NCI-H2081 (cell line): ENCODE measurements at places on chromosomes 6 and 20.

- DNase-seq = no peak
These were observed 560.4 kb upstream of the SYNCRIP start for GRCh38 chr6:86203044-86203443.

DNA sequence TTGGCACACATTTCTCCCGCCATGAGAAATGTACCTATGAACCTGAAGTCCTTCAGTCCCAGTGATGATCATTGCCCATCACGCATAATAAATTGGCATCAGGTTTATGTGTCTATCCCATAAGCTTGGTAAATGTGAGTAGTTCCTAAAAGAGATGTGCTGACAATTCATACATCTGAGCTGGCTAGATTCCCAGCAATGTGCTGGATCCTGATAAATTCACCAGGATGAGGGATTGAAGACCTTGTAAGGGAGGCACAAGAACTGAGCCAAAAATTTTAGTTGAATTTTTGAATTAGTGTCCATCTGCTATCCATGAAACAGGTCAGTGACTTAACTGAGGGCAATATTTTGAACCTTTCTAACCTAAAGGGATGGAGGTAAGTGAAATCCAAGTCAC lies 267.9 kb upstream of the CITED2 start:
- DNase-seq = no peak

- no peak for DNase-seq
These were observed 668.9 kb upstream of the CITED2 start for GRCh38 chr6:140043357-140043756.

- no peak for DNase-seq
These were observed 12.4 kb downstream of the KATNA1 start for GRCh38 chr6:149636124-149636523.

DNA sequence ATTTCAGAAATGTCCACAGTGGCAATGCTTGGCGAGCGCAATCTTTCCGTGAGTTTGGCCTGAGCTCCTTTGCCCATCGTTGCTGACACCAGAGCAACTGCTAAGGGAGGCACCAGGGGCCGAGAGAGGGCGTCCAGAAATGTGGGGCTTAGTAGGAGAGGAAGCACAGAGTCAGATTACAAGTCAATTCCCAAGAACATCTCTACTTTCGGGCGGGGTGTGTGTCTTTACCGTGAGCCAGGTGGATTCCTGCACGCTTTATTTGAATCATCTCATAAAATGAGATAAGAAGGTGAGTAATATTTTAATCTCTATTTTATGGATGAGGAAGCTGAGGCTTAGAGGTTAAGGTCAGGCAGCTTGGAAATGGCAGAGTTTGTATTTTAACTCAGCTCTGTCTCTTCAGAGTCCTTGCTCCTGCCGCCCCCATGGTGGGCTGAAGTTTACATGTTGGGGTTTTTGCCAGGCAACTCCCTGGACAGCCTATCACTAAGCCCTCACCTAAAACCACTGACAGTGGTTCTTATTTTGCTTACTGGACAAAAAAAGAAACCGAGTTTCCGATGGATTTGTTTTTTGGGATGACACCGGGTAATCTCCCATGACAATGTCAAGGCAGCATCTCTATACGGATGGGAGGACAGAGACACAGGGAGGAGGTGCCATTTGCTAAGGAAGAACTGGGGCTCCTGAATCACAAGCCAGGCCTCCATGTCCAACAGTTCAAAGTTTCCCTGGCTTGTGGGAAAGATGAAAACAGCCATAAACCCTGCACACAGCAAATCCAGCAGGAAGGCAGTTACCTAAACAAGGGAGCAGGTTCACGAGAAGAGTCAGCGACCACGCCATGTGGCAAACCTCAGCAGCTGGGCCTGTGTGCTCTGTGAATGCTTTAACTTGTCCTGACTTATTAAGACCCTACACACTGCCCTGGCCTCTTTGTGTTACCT lies 112.6 kb upstream of the SLC24A3 start:
- DNase-seq = no peak

DNA sequence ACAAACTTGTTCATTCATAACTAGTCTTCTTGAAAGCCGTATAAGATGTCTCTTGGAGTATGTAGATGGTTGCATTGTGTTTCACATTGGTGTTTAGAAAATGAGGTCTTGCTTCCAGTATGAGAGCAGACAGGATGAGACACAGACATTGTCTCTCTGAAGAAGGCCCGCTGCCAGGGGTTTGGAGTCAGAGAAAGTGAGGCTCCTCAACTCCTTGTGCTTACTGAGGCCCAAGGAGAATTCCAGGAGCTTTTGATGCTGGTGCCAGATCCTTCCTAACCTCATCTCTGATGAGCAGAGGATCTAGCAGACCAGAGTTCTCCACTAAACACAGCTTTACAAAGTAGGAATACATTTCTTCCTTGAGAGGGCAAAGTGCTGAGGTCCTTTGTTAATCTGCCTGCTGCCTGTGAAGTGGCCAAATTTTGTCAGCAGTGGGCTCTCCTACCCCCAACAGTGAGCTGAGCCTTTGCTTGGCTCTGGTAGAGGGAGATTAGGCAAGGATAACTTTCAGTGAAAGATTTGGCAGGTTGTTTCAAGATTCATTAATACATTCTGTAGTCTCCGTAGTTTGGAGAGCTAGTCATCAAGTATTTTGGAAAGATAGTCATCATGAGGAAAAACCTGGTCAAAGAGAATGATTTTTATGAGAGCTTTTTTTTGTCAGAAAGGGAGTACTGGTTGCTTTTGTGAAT lies 9.7 kb downstream of the MAPRE1 start:
- DNase-seq = no peak

- no peak for DNase-seq
These were observed 161.6 kb upstream of the MARCKS start for GRCh38 chr6:113695516-113695915.

DNA sequence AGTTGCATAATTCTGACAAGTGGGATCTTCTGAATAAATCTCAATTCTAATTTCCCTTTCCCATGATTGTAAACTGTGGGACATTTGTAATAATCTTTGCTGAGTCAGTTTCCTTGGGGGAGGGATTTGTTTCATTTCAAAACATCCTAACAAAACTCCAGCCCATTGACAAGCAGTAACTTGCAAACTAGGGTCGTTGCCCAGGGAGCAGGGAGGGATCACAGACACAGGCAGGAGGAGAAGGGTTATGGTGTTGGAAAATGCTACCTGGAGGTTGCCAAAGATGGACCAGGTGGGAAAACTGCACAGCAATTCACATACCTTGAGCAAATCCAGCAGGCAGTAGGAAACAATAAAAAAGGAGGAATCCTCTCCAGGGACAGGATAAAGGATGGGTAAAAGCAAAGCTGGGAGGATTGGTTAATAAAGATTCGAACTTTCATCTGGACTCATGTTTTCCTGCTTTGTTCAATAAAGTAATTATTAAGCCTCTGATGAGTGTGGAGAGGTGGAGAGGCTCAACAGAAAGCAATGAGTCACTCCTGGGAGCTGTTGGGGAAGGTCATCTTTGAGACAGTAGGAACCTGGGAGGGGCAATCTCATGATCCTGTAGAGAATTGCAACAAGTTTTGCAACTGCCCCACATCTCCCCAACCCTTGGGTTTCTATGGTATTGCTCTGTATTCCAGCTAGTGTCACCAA lies 87.3 kb upstream of the AKIRIN2 start:
- no peak for DNase-seq

DNA sequence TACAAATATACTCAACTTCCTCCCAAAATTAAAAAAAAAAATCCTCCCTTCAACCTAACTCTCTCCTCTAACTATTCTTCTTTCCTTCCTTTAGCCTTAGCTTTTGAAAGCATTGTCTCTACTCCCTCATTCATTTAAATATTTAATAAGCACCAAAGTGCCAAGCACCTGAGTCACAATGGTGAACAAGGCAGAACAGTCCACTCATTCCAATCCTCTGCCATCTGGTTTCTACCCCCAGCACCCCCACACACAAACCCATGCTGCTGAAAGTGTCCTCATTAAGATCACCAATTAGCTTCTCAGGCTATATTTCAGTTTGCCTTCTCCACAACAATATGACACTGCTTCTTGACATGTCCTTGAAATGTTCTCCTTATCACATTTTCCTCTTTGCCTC lies 76.3 kb downstream of the DTNBP1 start:
- no peak for DNase-seq

GRCh38 chr6:46058951-46059350 lies 43.3 kb upstream of the CLIC5 start:
- DNase-seq = no peak
